ENCODE measurements at places on chromosomes 12 and 14.

DNA sequence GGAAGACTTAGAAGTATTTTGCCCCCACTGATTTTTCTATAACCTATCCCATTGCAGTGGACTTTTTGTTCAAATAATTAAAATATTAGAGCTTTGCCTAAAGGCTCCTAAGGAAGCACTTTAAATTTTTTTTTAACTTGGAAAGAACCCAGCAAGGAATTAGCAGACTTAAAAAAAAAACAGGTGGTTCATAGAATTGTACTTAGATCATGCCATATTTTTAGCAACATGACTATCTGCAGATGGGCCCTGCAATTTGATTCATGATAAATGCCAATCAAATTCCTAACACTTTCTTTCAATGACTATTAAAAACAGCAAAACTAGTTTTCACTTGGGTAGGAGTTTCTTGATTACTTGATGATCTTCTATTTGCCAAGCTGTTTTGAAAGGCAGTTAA lies 11.5 kb downstream of the ADAMTS20 start:
- no peak for DNase-seq

DNA sequence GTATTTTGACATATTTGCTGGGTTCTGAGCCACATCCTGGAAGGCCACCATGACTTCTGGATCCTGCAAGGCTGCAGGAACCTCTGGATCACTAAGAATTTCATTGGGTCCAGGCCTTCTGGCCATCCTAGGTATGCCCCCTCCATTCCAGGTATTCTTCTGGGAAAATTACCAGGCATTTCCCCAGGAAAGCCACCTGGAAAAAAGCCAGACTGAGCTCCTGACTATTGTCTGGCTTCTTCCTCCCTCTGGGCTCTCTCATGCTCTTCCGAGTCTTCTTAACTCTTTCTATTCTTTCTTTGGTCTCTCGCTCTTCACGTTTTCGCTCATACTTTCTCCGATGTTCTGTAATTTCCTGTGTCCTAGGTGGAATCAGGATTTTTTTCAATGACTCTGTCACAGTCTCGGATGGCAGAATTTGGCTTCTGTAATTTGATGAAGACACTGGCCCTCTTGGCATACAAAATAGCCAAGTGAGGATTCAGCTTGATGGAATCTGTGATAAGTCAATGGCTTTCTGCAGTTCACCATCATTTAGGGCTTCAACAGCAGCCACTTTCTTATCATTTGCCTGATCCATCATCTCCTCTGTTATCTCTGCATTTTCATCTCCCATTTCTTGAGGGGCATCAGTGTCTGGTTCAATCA lies 42.6 kb downstream of the ATP23 start:
- DNase-seq = no peak

GRCh38 chr14:105458571-105458970 lies 16.1 kb upstream of the CRIP2 start:
- no peak for DNase-seq

DNA sequence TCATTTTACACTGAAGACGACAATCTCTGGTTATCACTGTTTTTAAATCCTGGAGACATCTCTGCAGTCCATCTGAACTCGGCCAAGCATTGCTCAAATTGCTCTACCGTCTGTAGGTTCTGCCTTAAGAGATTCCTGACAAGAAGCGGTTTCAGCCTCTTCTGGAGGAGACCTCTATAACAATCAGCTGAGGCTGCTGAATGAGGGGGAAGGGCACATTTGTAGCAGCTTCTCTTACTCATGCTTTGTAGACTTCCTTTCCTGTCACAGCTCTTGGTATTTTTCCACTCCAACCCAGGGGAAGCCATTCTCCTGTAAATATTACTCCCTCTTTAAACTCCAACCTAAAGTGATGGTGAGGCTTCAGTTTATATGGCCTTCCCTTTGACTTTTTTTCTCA lies 3.0 kb downstream of the ARG2 start:
- no peak for DNase-seq

- no peak for DNase-seq
Measured at GRCh38 chr14:33441633-33442032, 503.0 kb downstream of the NPAS3 start.

- DNase-seq = no peak
Measured at GRCh38 chr12:61311413-61311812, 948.8 kb upstream of the USP15 start.

GRCh38 chr12:53928054-53928835 lies 10.4 kb upstream of the HOXC13 start:
- no peak for DNase-seq

GRCh38 chr12:130818272-130818634 lies 20.8 kb downstream of the STX2 start:
- no peak for DNase-seq

- DNase-seq = no peak
Measured at GRCh38 chr12:67811437-67812361, 163.2 kb downstream of the DYRK2 start.

- no peak for DNase-seq
Measured at GRCh38 chr12:62361048-62361447, 100.8 kb downstream of the USP15 start.

DNA sequence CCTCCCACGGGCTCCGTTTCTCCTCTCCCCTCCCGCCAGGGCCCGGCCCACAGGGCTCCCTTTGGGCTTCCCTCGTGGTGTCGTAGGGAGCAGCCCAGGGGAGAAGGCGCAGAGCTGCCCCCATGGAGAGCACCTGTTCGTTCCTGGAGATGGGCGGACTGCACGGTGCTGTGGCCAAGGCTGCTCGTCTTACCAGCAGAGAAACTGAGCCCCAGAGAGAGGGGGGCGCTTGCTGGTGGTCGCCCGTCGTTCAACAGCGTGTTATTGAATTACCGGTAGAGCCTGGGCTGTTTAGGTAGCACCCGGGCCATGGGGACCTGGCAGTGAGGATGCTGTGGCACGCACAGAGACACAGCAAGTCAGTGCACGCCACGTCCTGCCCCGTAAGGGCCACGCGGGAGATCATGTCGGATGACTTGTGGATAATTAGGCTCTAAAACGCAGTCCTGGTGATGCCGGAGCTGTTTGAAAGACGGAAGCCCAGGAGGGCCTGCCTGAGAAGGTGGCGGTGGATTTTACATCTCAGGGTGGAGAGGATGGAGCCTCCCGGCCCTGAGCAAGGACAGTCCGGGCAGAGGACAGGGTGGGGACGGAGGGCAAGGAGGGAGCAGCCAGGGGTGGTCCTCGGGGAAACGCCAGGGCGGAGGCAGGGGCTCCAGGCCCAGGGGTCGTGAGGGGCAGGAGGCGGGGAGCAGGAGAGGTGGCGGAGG lies 134.4 kb downstream of the ADGRD1 start:
- DNase-seq = peak; percentile 28

DNA sequence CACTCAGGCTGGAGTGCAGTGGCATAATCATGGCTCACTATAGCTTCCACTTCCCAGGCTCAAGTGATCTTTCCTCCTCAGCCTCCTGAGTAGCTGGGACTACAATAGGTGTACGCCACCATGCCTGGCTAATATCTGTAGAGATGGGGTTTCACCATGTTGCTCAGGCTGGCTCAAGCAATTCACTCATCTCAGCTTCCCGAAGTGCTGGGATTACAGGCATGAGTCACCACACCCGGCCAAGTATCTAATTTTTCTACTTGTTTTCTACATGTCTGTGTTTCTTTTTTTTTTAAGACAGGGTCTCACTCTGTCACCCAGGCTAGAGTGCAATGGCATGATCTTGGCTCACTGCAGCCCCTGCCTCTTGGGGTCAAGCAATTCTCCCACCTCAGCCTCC lies 119.7 kb upstream of the MED13L start:
- no peak for DNase-seq

- no peak for DNase-seq
Measured at GRCh38 chr14:38536376-38537038, 280.6 kb upstream of the CLEC14A start.

GRCh38 chr14:74856366-74856765 lies 19.6 kb downstream of the PROX2 start:
- DNase-seq = no peak

DNA sequence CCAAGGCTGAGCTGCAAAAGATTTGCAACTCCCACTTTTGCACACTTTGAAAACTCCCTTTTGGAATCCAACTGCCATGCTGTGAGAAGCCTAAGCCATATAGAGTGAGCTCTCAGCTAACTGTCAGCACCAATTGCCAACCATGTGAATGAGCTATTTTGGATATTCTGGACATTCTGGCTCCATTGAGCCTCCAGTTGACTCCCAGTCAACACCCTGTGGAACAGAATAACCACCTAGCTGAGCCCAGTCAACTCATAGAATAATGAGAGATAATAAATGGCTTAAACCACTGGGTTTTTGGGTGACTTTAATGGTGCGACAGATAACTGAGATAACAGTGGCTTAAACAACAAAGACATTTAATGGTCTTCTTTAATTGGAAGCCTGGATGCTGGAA lies 210.1 kb downstream of the SUDS3 start:
- DNase-seq = no peak

GRCh38 chr14:93520053-93520607 lies 89.4 kb downstream of the UNC79 start:
- DNase-seq = no peak

GRCh38 chr12:51156245-51156765 lies 16.6 kb downstream of the TFCP2 start:
- no peak for DNase-seq

DNA sequence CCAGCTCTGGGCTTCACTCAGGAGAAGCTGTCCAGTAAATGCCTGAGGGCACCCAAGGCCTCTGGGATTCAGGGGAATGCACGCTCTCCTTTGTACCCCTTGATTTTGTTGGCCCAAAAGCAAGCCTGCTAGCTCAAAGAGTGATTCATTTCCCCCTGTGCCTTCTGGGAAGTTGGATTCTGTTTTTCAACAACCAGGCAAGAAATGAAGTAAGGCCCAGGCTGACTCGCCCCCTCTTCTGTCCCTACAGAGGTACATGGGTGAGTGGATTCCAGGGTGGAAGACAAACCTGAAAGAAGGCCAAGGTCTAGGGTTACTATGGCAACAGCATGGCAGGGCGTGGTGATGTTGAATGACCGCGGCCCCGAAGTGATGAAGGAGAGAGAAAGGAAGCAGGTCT lies 9.3 kb upstream of the SERPINA5 start:
- no peak for DNase-seq

DNA sequence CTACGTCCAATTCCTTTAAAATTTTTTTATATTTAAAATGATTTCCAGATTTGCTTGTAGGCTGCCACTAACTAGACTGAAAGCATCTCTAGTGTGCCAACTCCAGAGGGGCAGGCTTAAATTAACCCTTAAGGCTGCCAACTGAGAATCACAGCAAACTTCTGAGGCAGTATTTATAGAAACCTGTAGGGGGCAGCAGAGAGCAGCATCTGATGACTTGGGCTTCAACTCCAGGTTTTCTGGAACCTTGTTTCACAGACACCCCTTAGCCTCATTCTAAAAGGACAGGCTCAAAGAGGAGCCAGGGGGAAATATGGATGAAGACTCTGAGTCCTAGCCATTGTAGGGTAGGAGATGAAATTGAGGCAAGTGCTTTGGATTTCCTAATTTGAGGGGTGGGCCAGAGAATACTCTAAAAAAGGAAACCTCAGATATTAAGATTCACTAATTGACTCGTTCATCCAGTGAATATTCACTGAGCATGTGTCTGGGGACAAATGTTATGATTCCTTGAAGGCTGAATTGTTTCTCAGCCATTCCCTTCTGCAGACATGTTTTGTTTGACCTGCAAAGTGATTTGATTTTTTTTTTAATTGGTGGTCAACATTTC lies 63.3 kb upstream of the HSPB8 start:
- DNase-seq = no peak

DNA sequence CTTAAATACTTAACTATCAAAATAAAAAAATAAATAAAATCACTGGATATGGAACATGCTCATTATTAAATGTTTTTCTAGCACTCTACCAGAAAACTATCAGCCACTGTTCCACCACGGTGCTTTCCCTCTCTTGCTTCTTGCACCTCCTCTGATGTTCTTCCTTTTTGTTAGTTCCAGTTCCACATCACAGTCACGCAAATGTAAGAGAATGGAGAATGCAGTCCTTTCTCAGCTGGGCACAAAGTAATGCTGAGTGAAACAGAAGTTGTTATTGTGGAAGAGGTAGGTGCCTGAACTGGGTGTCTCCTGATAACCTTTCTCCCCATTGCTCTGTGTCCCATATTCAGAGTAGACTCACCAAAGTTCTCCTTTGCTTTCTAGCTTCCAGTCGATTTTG lies 1116.9 kb upstream of the TMEM132C start:
- DNase-seq = no peak

- no peak for DNase-seq
Measured at GRCh38 chr12:115273456-115273855, 589.5 kb upstream of the TBX3 start.

DNA sequence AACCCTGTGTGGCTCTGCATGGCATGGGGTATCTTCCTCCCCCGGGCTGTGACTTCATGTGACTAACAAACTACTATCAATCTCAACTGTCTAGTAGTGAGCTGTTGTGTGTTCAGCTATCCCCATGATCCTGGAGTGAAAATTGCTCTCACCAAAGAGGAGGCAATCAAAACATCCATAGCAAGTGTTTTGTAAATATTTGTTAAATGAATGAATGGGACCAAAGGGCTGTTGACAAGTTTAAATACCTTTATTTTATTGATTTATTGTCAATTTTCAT lies 138.1 kb upstream of the CPM start:
- DNase-seq = no peak

DNA sequence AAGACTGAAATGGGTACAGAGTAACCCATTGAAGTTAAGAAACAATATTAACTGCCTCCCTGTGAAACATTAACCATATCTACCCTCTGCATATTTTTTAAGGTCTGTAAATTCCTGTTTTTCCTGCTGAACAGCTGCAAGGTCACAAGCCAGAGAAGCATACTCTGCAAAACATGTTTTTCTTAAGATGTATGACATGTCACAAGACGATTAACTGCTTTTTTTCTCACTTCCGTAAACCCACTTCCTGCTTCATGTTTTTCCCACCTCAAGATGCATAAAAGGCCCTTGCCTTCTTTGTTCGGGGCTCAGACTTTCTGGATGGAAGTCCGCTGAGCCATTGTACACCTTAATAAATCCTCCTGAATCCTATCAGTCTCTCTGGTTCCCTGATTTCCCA lies 504.7 kb upstream of the MIS18BP1 start:
- DNase-seq = no peak

- no peak for DNase-seq
Measured at GRCh38 chr12:39935275-39935674, 170.6 kb downstream of the SLC2A13 start.

DNA sequence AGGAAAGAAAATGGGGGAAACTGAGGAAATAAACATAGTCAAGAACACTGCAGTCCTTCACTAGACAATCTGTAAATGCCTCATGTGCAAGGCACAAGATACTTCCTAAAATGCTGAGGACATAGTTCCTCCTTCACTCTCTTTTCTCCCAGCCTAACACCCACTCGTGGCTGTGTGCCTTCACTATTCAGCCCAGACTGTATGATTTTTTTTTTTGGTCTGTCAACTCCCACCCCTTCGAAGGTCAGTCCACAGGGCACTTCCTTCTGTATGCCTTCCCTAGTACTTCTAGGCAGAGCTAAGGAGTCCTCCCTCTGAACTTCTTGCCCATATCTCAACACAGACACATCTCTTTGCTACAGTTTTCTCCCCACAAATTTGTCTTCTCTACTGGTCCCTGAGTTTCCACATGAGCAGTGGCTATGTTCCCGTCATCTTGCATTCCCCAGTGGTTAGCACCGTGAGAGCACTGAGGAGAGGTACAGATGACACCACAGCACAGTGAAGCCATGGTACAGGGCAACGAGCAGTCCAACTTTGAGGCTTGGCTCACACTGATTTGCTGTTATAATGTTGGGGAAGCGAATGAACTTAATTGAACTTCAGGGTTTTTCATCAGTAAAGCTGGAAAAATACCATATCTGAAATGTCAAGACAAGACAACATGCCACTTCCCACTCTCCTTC lies 24.1 kb upstream of the SYCP3 start:
- no peak for DNase-seq
